Colonic mucosa (tissue), 4 donors: ENCODE measurements at places on chromosomes 12 and 14. TPM values are rescaled to one million over a fixed set of nuclear protein-coding genes. Genes with fewer than 3 reads are reported as not detected.
A peak's percentile ranks its signal among the peaks of the same experiment; 100 is the strongest.

The IFNG-AS1 gene
- total RNA-seq, result not detected

The DLGAP5 gene
- total RNA-seq, result 10.5 TPM

DNA sequence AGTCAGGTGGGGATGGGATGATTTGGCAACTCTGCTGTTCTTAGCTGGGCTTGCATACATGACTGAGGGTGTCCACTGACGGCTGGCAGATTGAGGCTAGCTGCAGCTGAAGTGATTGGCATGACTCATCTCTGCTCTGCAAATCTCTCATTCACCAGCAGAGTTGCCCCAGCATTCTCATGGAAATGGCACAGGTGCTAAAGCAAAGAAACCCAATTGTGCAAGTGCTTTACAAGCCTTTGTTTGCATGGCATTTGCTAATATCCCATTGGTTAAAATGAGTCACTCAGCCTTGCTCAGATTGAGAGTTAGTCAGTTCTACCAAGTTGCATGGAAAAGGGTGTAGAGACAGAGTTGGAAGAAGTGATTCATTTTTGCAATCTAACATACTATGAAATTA lies 389.7 kb upstream of the FAR2 start:
- DNase-seq, result no peak
- no peaks in the 10 kb centered on the region for H3K36me3 ChIP-seq
- H3K4me1 ChIP-seq, result no peaks in the 10 kb centered on the region
- H3K27me3 ChIP-seq, result no peaks in the 10 kb centered on the region
- H3K4me3 ChIP-seq, result no peak overlapping the region
- H3K27ac ChIP-seq, result no peak overlapping the region

GRCh38 chr14:80762641-80763228 lies 178.8 kb downstream of the CEP128 start:
- DNase-seq, result no peak
- no peaks in the 10 kb centered on the region for H3K27me3 ChIP-seq
- no peak overlapping the region for H3K4me3 ChIP-seq
- no peak overlapping the region for H3K27ac ChIP-seq
- H3K36me3 ChIP-seq, result no peaks in the 10 kb centered on the region

DNA sequence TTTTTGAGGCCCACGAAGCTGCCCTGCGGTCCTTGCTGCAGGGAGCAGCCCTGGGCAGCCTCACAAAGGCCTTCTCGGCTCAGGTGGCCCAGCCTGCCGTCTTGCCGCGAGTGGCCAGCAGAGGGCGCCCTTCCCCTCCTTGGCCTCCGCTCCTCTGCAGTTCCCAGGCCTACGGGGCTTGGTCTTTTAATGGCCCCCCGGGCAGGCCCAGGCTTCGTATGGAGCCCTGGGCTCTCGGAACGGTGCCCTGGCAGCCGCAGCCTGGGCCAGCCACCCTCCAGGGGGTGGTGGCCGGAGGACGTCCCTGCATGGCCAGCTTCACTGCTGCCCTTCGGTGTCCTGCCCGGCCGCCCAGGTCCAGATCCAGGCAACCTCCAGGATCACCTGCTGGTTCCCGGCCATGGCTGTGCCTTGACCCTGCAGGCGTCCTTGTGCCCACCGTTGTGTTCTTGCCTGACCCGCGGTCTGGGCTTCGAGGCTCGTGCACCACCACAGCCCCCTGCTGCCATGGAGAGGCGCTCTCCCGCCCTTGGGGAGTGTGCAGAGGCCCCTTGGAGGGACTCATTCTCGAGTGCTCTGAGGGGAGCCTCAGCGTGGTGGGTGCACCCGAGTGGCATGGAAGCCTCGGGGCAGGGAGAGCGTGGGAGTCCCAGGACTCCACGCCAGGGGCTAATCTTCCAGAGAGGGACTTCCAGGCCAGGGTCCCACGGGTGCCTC lies 9.4 kb downstream of the ASPG start:
- peak; percentile 82 for DNase-seq
- H3K4me1 ChIP-seq, result peaks cover 2% of the 10 kb centered on the region
- no peaks in the 10 kb centered on the region for H3K27me3 ChIP-seq
- no peak overlapping the region for H3K4me3 ChIP-seq
- H3K36me3 ChIP-seq, result no peaks in the 10 kb centered on the region

The AKAP6 gene
- total RNA-seq, result 1.3 TPM

DNA sequence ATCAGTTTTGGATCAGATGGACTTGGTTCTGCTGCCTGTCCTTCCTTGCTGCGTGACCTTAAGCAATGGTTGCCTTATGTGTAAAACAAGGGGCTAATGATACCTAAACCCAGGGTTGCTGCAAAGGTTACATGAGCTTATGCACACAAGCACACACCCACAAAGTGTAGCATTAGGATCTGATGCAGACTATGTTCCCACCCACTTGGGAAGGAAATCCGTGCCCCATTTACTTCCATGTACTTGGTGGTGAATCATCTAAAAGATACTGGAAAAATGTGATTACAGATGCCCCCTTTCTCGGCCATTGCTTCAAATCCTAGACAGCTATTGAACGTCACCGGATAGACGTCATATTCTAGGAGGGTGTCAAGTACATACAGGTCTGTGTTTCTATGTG lies 87.1 kb downstream of the PRKCH start:
- H3K4me3 ChIP-seq, result no peak overlapping the region
- no peaks in the 10 kb centered on the region for H3K4me1 ChIP-seq
- no peaks in the 10 kb centered on the region for H3K27me3 ChIP-seq
